Midbrain (tissue), 1 donor: ENCODE measurements at places on chromosomes 11 and 22.

GRCh38 chr11:2881981-2882375 lies 3.6 kb downstream of the CDKN1C start:
- DNase-seq, result no peak

DNA sequence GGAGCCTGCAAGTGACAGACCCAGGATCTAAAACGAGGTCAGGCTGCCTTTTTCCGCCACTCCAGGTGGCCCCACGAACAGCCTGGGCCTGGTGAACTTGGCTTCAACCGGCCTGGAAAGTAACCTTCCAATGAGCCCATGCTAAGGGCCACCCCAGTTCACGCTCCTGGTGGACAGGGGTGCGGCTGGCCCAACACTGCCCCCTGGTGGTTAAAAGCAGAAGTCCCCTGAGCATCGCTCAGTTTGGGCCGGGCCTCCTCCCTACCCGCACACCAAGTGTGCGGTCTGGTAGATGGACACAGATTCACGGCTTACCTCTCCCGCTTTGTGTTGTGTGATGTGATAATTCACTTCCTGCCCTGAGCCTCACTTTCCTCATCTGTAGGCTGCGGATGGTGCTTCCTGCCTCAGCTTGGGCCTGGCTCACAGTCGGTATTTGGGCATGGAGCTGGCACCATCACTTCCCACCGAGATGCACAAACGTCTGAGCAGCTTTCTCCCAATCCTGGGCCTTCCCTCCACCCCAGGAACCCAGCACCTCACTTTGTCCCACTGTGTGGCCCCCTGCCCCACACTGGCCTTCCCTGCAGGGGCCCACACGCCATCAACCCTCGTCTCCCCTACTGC lies 13.7 kb upstream of the SEC14L3 start:
- peak; percentile 69 for DNase-seq

DNA sequence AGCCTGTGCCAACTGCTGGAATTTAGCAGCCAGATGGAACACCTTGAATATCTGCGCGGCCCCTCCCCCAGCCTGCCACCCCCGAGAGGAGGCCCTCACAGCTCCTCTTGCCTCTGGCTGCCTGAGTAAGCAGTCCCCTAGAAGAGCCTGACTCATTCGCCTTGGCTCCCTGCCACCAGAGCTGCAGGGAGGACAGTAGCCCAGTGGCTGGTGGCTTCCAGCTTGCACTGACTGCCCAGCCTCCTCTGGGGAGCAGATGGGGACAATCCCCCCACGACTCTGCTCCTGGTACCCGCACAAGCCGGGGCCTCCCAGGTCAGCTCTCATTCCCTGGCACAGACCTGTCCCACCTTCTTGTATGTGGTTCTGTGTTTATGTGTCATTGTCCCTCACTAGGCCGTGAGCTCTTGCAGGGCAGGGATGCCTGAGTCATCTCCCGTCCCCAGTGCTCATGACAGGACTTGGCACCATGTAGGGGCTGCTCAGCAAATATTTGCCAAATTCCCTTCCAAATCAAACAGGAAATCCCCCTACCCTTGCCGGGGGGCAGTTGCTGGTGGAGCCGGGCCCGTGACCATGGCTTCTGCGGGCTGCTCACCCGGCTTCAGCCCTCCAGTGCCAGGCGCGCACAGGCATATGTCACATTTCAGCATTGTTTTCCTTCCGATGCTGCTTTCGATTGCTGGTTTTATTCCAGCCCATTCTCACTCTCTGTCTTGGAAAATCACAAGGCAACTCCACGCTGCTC lies 43.6 kb downstream of the CACNG2 start:
- peak; percentile 84 for DNase-seq

GRCh38 chr22:27203276-27203660 lies 545.9 kb downstream of the MIAT start:
- no peak for DNase-seq

DNA sequence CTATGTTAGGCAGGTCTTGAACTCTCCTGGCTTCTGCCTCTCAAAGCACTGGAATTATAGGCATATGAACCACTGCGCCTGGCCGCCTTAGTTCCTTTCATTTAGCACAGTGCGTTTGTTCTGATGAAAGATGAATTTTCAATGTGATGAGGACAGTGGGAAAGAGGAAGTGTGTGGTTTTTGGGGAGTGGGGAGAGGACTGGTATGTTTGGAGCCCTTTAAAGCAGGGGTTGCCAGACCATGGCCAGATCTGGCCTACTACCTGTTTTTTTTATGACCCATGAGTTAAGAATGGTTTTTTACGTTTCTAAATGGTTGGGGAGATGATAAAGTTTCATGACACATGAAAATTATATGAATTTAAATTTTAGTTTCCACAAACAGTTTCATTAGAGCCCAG lies 12.5 kb downstream of the ATXN10 start:
- no peak for DNase-seq

DNA sequence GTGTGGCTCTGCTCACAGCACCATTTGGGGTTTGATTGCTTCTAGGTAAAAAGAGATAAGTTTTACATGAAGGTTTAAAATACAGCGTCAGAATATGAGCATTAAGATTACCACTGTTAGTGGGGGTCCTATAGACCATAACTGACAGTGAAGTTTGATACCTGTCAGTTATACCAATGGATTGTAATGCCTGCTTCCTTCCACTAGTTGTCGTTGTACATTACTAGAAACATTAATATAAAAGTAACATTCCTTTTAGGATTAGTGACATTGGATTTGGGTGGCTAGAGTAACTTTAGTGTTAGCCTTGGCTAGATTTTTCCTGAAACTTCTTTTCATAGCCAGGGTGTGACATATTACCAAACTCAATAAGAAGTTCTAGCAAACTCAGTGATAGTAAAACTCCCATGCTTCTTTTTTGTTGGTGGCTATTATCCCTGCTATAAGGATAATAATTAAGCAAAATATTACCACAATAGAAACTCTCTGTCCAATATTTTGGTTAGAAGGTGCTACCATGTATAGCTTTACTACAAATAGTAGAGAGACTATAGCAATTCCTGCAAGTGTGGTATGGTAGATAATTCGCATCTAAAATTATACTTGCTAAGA lies 57.1 kb downstream of the FAM181B start:
- no peak for DNase-seq

DNA sequence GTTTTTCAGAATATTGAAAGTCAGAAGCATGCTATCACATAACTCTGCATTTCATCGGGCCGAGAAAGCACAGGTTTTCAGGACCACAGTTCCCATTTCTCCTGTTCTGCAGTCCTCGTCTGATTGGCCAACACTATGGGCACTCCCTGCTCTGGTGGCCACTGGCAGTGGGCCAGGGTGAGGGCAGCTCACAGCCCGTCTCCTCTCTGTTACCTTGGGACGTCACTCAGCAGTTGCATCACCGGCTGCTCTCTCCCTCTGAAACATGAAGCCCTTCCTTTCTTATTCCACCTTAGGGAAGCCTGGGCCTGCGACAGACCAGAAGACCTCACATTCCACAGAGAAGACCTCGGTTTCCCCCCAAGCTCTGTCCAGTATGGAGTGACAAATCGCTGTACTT lies 11.4 kb upstream of the MICAL3 start:
- DNase-seq, result no peak

GRCh38 chr11:66448523-66448922 lies 9.9 kb upstream of the MRPL11 start:
- no peak for DNase-seq

DNA sequence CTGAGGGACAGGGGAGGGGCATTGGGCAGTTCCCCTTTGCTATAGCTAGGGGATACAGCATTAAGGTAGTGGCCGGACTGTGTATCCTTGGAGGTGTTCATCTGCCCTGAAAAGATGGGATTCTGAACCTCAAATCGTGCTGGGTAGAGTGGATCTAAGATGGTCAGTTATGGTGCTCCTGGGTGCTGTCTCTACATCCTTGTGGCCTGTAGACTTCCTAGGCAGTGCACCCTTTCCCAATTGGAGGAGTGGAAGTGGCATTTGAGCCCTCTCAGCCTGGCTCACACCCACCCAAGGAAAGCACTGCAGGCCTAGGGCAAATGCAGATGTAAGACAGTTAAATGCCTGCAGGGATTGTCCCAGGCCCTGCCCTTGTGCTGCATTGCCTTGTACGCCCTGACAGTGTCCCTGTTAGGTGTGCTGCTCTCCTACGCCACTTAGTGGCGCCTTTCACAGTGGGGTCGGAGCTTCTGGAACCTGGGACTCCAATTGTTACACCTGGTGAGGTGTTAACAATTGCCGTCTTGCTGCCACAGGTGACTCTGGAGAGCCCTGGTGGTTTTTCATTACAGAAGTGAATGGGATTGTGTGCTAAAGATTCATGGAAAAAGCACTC lies 35.0 kb downstream of the PPFIBP2 start:
- DNase-seq, result no peak

DNA sequence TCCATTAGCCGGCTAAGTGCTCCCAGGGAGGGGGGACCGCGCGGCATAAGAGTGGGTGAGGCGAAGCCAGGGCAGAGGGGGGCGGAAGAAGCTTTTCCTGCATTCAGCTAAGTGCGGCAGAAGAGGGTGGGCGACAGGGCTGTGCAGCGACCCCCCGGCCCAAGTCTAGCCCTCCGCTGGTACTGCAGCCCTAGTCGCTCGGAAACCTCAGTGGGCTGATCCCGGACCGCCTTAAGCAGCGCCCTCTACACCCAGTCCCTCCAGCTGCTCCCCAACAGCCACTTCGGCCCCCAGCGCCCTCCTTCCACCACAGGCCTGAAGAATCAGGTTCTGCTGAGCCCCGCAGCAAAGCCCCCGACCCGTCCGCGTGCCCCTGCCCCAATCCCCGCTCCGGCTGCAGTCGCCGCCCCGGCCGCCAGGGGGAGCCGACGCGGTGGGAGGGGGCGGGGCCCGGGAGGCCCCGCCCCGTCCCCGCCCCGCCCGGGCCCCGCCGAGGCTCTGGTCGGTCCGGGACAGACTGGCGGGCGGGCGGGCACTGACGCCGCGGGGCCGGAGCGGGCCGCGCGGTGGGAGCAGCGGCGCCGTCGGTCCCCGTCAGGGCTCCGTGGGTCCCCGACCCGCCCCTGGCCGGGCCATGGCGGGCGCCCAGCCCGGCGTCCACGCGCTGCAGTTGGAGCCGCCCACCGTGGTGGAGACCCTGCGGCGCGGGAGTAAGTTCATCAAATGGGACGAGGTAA lies at the start of gene PLCB3:
TSS of gene PLCB3 (plus strand) at position 515 of the 737 bp plus-strand sequence. CDS start at position 635, 120 bp downstream.
- DNase-seq, result peak; percentile 53

DNA sequence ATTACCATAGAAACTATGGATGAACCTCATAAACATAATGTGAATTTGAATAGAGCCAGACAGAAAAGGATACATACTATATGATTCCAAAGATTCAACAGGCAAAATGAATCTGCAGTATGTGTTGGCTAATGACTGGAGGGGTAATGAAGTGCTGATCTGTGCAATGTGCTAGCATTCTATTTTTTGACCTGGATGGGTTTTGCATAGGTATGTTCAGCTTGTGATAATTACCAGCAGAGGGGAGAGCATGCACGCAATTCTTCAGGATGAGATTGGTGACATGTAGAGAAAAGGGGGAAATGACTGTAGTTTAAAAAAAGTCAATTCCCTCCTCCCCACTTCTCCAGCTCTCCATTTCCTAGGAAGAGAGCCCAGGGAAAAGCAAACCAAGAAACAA lies 618 bp upstream of the CCDC81 start:
- DNase-seq, result no peak

DNA sequence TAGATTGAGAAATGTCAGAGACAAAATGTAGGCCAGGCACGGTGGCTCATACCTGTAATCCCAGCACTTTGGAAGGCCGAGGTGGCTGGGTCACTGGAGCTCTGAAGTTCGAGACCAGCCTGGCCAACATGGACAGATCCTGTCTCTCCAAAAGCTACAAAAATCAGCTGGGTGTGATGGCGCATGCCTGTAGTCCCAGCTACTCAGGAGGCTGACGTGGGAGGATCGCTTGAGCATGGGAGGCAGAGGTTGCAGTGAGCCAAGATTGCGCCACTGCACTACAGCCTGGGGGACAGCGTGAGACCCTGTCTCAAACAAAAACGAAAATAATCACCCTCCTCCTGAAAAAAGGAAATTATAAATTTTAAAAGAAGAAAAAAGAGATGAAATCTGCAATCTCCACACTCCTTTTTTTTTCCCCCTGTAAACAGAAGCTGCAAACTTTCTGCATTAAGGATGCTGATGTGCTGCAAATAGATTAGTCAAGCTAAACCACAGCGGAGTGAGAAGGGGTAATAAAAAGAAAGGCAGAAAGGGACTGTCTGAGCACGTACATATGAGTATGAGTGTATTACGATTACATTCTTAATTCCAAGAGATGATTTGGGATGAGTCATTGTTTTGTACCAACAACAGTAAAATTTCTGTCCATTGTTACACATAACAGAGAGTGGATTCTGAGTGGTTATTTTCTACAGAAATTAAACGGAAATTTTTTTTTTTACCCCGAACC lies 87.3 kb downstream of the SIK3 start:
- no peak for DNase-seq

- DNase-seq, result no peak
These were observed 81.7 kb downstream of the SWAP70 start for GRCh38 chr11:9745411-9746211.

GRCh38 chr11:72732329-72732728 lies 19.9 kb downstream of the ARAP1 start:
- no peak for DNase-seq

DNA sequence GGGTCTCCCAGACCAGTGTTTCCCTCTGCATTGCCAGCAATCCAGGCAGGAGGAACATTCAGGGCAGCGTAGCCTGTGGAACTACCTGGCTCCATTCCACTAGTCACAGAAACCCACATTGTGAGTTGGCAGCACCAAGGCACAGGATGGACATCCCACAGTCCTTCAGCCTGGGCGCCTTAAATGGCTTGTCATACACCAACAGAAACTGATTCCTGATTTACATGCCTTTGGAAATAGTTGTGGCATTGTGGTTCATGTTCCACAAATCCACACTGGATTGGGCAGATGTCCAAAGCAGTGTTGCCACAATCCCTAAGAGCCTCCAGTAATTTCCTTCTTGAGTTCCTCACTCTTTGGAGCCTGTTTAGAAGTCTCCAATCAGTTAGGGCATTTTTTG lies 225.6 kb downstream of the BLID start:
- peak; percentile 48 for DNase-seq

DNA sequence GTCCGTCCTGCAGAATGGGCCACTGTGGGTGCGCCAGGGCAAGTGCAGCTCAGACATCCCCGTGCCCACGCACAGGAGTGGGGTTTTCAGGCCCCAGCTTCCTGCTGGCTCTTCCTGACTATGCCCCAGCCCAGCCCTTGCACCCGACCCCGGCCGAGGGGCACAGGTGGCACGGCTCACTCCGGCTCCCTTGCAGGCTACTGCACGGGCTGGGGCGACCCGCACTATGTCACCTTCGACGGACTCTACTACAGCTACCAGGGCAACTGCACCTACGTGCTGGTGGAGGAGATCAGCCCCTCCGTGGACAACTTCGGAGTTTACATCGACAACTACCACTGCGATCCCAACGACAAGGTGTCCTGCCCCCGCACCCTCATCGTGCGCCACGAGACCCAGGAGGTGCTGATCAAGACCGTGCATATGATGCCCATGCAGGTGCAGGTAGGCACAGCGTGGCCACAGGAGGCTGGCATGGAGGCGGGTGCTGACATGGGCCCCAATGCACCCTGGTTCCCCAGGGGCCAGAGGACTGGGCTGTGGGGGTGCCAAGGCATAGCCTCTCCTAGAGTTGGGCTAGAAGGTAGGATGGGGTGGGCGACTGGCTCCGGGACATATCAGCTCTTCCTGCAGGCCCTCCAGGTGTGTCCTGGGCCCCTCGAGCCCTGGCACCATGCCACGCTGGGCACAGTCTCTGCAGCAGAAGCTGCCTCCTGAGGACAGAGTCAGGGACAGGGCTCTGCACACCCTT lies 27.7 kb downstream of the MUC2 start:
- no peak for DNase-seq

- DNase-seq, result no peak
These were observed 28.8 kb upstream of the CPT1A start for GRCh38 chr11:68870470-68870869.

GRCh38 chr22:36731916-36732315 lies 28.4 kb upstream of the CACNG2 start:
- DNase-seq, result no peak
